Right lobe of liver (tissue), 6 donors: ENCODE measurements at places on chromosomes 13 and 19.

- peak; percentile 77 for DNase-seq
These were observed 7.5 kb downstream of the RPS9 start for GRCh38 chr19:54207983-54208783.

- no peak for DNase-seq
These were observed 7.2 kb downstream of the ABCA7 start for GRCh38 chr19:1046836-1047695.

- DNase-seq = no peak
These were observed 72.3 kb upstream of the C1QTNF9B start for GRCh38 chr13:23969647-23970046.

GRCh38 chr13:40145139-40145538, 489.7 kb downstream of the COG6 start:
- no peak for DNase-seq

GRCh38 chr13:28392896-28393505, 101.9 kb downstream of the FLT1 start:
- no peak for DNase-seq
